NCI-H146 (cell line): ENCODE measurements at places on chromosomes 1 and 21.

DNA sequence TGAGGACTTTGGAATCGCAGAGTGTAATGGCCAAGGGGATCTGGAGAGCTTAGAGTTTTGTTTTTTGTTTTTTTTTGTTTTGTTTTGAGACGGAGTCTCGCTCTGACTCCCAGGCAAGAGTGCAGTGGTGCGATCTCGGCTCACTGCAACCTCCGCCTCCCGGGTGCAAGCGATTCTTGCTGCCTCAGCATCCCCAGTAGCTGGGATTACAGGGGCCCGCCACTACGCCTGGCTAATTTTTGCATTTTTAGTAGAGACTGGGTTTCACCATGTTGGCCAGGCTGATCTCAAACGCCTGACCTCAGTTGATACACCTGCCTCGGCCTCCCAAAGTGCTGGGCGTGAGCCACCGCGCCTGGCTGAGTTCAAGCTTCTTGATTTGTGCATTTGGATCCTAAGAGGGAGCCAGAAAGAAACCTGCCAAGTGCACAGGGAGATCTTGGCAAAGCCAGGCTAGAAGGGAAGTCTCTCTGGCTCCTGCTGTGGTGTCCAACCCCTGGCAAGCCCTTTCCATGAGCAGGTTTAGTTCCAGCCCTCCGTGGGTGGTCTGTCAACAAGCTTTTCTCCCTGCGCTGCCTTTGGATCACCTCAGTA, 852 bp downstream of the FAAH start:
- peak; percentile 40 for DNase-seq

DNA sequence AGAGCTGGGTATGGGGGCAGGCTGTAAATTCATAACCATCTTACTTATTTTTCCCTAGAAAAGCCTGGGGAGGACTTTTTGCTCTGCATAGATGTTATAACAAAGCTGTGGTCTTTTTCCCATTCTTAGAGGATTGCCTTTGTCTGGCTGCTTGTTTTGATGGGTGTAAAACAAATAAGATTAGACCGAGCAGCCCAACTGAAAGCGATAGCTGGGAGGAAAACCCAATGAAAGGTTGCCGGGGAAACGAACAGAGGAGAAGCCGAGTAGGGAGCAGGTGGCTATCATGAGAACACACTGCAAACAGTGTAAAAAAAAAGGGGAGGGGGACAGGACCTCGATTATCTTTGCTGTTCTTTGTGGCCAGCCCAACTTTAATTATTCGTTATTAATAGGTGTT, 1.9 kb downstream of the ELAVL4 start:
- DNase-seq, result peak; percentile 95

DNA sequence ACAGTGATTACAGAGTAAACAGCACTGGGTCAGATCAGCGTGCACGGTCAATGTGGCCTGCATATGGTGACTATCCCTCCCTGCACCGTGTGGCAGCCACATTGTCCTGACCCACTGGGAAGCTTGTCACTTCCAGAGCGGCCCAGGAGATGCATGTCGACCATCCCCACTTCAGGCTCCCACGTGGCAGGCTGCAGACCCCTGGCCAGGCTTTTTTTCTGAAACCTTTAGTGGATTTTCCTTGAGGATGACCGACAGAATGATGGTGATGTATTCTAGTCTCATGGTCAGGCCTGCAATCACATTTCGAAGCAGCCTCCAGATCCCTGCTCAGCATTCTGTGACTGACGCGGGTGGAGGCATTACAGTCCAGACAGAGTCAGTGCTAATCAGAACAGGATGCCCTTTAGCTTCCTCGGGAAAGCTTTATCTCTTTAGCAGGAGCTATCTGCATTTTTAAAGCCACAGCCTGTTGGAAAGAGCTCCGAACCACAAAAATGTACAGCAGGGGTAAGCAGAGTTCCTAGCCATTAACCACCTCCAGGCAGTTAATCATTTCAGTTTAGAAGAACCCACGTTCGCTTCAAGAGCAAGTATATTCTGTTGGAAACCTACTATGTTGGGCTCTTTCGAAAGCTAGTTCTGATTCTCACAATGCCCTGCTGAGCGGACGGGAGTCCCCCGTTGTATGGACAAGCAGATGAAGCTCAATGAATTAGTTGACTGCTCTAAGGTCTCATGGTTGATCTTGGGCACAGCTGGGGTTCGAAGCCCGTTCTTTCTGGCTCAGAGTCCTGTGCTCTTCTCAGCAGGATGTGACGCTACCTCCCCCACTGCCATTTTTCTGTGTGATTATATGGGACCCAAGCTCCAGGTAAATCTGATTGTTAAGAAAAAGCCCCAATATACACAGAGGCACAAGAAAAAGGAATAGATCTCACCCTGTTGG, 56.5 kb downstream of the IRF2BP2 start:
- no peak for DNase-seq

DNA sequence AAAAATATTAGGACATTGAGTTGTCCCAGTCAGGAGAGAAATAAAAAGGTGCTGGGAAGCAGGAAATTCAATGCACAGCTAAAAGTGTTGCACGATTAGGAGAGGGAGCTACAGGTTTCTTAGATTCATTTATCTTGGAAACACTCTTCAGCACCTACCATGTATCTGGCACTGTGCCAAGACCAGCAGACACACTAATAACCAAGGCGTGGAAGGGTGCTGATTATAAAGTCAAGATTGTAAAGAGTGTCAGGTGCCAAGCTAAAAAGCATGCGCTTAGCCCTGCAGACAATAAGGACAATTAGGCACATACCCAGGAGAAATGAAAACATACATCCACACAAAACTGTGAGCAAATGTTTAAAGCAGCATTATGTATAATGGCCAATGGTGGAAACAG, 129.9 kb downstream of the DSCAM start:
- peak; percentile 48 for DNase-seq

- no peak for DNase-seq
Observed at GRCh38 chr1:39130325-39130724, 74.2 kb upstream of the MACF1 start.

DNA sequence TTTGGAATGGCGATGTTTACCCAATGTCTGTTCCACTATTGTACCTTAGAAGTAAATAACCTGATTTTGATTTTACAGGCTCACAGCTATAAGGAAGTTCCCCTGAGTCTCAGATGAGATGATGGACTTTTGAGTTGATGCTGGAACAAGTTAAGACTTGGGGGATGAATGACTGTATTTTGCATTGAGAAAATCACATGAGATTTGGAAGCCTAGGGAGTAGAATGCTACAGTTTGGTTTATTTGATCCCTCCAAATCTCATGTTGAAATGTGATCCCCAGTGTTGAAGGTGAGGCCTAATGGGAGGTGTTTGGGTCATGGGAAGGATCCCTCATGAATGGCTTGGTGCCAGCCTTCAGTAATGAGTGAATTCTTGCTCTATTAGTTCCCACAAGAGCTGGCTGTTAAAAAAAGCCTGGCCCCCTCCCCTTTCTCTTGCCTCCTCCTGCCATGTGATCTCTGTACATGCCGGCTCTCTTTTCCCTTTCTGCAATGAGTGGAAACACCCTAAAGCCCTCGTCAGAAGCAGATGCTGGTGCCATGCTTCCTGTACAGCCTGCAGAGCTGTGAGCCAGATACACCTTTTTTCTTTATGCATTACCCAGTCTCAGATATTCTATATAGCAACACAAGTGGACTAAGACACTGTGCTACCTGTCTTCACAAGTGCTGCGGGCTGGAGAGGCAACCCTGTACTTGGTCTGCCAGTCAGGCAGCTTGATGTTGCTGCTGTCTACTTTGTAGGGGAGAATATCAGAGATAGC, 77.0 kb upstream of the TLR5 start:
- no peak for DNase-seq

DNA sequence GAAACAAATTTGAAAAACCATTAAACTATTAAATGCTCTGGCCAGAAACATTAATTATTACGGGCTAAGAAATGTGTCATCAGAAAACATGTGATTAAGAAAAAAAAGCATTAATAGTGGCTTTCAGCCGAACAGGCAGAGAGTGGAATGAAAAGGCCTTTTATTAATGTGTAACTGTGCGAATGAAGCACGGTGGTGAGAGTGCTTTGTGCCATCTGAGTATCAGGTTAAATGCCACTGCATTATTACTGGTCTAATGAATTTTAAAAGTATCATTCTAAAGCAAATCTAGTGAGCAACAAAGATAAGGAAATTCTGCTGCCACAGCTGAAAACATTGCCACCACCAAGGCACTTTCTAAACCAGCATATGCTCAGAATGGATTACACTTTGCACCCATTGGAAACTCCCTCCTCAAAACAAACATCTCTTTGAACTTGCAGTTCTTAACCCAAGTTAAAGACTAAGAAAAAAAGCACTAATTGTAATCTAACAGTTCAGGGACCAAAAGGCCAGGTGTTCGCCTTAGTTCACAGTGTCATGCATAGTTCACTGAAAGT, 30.0 kb upstream of the SSX2IP start:
- DNase-seq, result no peak

- peak; percentile 94 for DNase-seq
Observed at GRCh38 chr1:28956038-28956464, 41.7 kb downstream of the EPB41 start.
